COR-L47 (cell line): ENCODE measurements at places on chromosomes 3 and 15.

- DNase-seq, result no peak
These were observed 40.5 kb downstream of the TRAT1 start for GRCh38 chr3:108862865-108863798.

DNA sequence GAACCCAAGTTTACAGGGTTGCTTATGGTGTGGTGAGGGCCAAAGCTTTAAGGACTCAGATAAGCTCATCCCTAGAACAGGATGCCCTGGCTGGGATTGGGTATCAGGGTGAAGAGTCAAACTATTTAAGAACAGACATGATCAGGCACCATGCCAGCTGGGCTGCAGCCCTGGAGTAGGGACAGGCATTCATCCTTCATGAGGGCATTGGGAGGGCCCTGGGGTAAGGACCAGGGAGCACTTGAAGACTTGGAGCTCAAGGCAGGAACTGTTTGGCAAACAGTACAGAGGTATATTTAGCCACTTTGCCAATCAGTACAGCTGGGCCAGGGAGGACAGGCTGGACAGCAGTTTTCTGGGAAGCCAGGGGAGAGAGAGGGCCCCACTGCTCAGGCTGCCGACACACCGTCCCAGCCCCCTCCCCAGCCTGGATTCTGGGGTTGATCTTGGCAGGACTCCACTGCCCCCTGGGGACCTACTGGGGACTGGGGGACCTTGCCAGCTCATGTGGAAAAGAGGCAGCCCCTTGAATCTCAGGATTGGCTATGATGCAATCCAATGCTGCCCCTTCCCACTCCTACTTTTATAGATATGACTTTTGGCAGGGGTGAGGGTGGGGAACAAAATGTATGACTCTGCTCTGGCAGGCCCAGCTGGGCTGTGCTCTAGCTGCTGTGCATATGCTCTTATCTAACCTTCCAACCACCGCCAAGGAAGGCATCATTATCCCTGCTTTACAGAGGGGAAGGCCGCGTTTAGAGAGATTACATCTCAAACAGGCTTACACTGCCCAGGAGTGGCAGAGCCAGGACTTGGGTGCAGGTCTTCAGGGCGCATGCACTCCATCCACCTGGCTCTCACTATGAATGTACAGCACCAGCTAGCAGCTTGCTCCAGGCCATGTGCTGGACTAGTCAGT lies 2.3 kb downstream of the PLA2G4E start:
- no peak for DNase-seq

- no peak for DNase-seq
These were observed 42.5 kb upstream of the PIK3CB start for GRCh38 chr3:138877226-138877625.

DNA sequence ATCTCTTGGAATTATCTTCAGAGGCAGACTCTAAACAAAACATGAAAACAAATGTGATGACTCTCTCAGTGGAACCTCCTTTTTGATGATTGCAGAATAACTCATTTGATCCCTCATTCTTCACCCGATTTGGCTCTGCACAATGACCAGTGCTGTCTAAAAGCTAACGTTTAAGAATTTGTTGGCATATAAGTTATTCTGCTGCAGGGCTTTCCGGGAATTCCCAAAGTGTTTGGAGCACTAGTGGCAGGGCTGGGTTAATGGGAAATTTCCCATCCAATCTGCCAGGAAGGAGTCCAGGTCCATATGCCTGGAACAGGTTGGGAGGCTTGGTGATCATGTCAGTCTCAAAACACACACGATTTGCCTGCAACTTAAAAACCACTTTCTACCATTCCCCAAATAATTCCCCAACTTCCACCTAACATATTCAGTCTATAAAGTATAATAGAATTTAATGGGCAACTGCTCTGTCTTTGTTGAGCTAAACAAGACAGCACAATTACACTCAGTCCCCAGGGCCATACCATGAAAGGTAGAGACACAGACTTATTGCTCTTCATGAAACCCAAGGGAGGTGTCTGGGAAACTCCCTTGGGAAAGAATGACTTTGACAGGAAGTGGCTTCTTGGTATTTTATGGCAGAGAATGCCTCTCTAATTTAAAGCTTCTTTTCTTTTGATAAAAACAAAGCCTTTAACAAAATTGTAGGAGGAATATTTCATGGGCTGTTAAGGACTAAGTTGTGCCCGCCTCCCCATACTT lies 38.0 kb downstream of the ARRDC4 start:
- DNase-seq, result no peak

DNA sequence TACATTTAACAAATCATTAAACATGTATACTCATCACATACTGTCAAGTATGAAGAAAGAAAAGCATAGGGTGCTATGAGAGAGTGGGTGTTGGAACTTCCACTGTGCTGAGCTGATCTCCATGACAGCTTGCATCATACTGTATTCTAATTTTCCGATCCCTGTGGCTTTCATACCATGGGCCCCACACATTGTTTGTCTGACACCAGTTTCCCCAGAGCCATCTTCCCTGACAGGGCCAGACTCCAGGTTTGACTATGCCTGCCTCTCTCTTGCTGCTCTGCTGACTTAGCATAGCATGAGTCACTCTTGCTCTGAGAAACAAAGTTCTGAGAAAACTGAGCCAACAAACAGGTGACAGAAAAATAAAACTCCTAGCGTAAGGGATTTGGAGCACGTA lies 37.0 kb upstream of the CASR start:
- DNase-seq, result no peak

DNA sequence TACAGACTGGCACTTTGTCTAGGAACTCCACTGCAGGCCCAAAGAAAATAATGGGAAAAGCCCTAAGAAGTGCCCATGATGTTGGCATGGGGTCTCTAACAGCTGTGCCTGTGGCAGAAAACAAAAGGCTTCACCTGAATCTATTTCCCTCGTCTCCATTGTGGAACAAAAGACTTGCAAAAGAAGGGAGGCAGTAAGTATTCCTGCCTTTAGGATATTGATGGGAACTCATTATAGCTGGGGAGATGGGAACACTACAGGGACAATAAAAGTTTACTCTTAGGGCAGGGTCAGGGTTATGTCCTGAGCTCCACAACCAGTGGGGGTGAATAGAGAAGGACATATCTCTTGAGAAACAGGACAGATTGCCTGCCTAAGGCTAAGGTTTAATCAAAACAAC lies 930.6 kb upstream of the EPHA6 start:
- DNase-seq, result no peak

GRCh38 chr15:49040151-49040550 lies 6.1 kb downstream of the SECISBP2L start:
- no peak for DNase-seq

GRCh38 chr3:161558236-161558635 lies 61.6 kb downstream of the OTOL1 start:
- DNase-seq, result no peak

DNA sequence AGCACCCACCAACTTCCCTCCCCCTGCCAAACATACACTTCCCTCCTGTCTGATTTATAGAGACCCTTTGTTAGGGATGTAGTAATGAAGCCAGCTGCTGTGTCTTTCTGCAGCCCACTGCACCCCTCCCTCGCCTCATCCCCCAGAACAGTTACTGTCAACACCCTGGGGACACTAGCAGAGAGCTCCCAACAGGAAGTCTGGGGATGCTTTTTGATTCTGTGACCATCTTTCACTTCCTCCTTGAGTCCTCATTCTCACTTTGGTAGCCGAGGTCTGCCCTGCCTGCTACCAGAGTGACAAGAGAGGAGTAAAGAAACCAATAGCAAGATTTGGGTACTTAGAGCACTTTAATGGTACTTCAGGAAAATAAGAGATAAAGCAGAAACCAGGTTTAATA lies 201.6 kb downstream of the SATB1 start:
- no peak for DNase-seq

GRCh38 chr3:70738291-70738681 lies 425.8 kb upstream of the MDFIC2 start:
- DNase-seq, result no peak

DNA sequence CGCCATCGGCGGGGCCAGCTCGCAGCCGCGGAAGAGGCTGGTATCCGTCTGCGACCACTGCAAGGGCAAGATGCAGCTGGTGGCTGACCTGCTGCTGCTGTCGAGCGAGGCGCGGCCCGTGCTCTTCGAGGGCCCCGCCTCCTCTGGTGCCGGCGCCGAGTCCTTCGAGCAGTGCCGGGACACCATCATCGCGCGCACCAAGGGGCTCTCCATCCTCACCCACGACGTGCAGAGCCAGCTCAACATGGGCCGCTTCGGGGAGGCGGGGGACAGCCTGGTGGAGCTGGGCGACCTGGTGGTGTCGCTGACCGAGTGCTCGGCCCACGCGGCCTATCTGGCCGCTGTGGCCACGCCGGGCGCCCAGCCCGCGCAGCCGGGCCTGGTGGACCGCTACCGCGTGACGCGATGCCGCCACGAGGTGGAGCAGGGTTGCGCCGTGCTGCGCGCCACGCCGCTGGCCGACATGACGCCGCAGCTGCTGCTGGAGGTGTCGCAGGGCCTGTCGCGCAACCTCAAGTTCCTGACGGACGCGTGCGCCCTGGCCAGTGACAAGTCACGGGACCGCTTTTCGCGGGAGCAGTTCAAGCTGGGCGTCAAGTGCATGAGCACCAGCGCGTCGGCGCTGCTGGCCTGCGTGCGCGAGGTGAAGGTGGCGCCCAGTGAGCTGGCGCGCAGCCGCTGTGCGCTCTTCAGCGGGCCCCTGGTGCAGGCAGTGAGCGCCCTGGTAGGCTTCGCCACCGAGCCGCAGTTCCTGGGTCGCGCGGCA lies 1.8 kb downstream of the TLNRD1 start:
- no peak for DNase-seq

DNA sequence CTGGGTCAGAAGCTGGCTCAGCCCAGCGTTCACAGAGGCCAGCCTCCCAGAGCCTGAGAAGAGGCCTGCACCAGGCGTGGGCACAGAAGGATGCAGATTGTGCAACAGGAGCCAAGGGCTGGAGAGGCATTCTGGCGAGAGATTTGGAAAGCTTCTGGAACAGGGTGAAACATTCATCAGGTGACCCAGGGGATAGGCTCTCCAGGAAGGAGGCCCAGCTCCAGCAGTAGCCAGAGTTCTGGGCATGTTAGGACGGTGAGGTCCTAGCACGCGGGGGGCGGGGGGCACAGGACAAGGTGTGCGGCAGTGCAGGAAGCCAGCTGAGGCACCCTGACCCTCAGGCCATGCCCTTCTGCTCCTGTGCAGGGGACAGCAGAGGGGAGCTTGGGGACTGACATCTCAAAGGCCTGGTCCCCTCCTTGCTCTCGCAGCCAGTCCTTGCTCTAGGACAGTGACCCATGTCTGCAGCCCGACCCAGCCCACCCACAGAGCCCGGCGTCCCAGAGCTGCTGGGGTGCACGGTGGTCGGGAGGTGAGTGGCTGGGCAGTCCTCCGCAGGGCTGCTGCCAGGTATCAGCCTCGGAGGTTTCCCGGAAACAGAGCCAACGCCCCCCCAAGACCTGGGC lies 111.7 kb upstream of the KLF13 start:
- no peak for DNase-seq

- no peak for DNase-seq
These were observed 516.9 kb upstream of the TBL1XR1 start for GRCh38 chr3:177713928-177714900.

DNA sequence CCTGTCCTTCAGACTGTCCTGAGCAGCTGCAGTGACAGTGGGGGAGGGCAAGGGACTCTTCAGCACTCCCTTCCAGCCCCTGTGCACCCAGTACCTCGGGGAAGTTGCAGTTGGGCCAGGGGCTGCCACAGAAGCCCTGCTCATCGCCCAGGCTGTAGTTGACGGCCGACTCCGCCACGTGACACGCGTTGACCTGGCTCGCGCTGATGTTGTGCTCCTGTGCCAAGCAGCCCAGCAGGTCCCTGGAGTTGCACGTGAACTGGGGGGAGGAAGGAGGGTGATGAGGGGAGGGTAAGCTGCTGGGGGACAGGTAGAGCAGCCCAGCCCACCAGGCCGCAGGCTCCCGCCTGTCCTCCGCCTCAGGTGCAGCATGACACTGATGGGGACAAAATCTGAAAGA lies 101.2 kb downstream of the SEC22A start:
- no peak for DNase-seq

GRCh38 chr3:151315136-151315535 lies 1.5 kb downstream of the GPR87 start:
- no peak for DNase-seq

GRCh38 chr3:13427662-13428603 lies 7.8 kb upstream of the NUP210 start:
- no peak for DNase-seq
